ENCODE measurements at places on chromosomes 1 and 21.

GRCh38 chr1:221087919-221088318 lies 208.7 kb downstream of the HLX start:
- H3K27me3 ChIP-seq = no peaks in the 10 kb centered on the region
- no peak overlapping the region for H3K4me3 ChIP-seq

GRCh38 chr1:205626216-205626615 lies 5.6 kb downstream of the ELK4 start:
- H3K27ac ChIP-seq = no peak overlapping the region
- H3K27me3 ChIP-seq = no peaks in the 10 kb centered on the region
- peaks cover 39% of the 10 kb centered on the region for H3K36me3 ChIP-seq
- H3K4me1 ChIP-seq = peaks cover 3% of the 10 kb centered on the region

DNA sequence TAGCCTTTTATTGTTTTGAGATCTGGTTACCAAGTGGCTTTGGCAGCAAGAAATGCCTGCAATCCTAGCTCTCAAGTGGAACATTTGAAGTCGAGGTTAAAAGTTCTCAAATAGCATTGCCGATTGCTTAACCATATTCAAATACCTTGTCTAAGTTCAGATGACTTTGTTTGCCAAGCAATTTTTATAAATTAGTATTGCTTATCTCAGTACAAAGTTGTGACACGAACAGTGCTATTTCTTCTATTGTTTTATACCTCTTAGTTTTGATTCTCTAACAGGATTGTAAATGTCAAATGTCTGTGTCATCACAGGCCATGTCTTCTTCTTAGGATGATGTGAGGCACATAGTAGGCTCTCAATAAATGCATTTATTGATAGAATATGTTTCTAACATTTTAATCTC lies 633.3 kb downstream of the PTPRC start:
- H3K36me3 ChIP-seq = no peaks in the 10 kb centered on the region
- no peaks in the 10 kb centered on the region for H3K4me1 ChIP-seq
- H3K4me3 ChIP-seq = no peak overlapping the region
- no peak overlapping the region for H3K27ac ChIP-seq
- no peak for DNase-seq
- no peaks in the 10 kb centered on the region for H3K27me3 ChIP-seq

DNA sequence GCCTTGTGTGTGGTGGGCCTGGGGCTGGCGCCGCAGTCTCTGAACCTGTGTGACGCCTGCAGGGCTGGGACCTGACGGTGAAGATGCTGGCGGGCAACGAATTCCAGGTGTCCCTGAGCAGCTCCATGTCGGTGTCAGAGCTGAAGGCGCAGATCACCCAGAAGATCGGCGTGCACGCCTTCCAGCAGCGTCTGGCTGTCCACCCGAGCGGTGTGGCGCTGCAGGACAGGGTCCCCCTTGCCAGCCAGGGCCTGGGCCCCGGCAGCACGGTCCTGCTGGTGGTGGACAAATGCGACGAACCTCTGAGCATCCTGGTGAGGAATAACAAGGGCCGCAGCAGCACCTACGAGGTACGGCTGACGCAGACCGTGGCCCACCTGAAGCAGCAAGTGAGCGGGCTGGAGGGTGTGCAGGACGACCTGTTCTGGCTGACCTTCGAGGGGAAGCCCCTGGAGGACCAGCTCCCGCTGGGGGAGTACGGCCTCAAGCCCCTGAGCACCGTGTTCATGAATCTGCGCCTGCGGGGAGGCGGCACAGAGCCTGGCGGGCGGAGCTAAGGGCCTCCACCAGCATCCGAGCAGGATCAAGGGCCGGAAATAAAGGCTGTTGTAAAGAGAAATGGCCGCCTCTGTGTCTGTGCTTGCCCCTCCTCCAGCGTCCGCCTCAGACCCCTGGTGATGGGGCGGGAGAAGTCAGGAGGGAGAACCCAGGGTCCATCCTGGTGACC lies 788 bp downstream of the ISG15 start:
- DNase-seq = no peak
- peaks cover 13% of the 10 kb centered on the region for H3K4me1 ChIP-seq

- H3K27me3 ChIP-seq = no peaks in the 10 kb centered on the region
- H3K27ac ChIP-seq = peak overlapping the region; percentile 92
- no peaks in the 10 kb centered on the region for H3K36me3 ChIP-seq
- DNase-seq = peak; percentile 58
Observed at GRCh38 chr21:26169611-26170470, 729 bp downstream of the APP start.

- H3K27me3 ChIP-seq = no peaks in the 10 kb centered on the region
- no peaks in the 10 kb centered on the region for H3K36me3 ChIP-seq
- no peak for DNase-seq
Observed at GRCh38 chr1:82386365-82387011, 585.8 kb downstream of the ADGRL2 start.
